ENCODE measurements at places on chromosomes 1 and 21. TPM values are rescaled to one million over a fixed set of nuclear protein-coding genes. Genes with fewer than 3 reads are reported as not detected.

DNA sequence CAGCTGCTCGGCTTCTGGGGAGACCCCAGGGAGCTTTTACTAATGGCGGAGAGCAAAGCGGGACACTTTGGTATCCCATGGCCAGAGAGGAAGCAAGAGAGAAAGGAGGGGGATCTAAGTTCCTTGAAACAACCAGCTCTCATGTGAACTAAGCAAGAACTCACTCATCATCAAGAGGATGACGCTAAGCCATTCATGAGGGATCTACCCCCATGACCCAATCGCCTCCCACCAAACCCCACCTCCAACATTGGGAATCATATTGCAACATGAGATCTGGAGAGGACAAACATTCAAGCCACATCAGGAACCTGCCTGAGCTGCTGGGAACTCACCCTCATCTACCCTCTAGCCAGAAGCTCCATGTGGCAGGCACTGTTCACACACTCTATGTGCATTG lies 372.1 kb upstream of the RUNX1 start:
- H3K4me1 ChIP-seq = no peaks in the 10 kb centered on the region
- DNase-seq = no peak
- no peaks in the 10 kb centered on the region for H3K27me3 ChIP-seq
- no peaks in the 10 kb centered on the region for H3K36me3 ChIP-seq
- H3K27ac ChIP-seq = no peak overlapping the region
- no peak overlapping the region for H3K4me3 ChIP-seq

DNA sequence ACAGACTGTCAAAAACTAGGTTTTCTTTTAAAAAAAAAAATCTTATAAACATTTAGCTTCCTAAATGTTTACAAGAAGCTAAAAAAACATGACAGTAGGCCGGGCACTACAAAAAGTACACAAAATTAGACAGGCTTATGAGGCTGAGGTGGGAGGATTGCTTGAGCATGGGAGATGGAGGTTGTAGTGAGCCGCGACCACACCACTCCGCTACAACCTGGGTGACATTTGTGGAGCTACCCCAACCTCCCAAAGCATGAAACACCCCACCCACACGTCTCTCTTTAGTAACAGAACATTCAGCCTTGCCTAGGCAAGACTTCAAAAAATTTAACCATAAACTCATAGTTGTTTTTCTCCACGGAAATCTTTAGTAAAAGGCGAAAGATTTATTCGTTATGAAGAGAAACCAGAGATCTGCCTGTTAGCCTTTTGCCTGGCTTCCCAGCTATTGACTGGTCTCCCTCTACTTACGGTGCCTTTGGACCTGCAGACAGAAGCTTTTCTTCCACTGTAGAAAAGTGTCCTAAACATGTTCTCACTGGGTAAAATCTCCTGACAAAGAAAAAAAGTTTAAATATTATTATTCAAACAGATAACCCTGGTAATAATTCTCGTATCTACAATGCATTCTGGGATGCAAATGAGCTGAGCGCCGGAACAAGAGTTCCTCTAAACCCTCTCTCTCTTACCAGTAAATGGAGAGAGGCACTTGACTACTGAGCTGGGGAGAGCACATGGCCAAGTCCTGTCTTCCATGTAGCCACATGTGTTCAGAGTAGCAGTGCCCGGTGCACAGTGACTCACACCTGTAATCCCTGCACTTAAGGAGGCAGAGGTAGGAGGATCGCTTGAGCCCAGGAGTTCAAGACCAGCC lies 9.2 kb downstream of the RNU5D-1 start:
- peak overlapping the region; percentile 68 for H3K27ac ChIP-seq
- no peaks in the 10 kb centered on the region for H3K36me3 ChIP-seq
- peak; percentile 90 for DNase-seq
- no peaks in the 10 kb centered on the region for H3K27me3 ChIP-seq

DNA sequence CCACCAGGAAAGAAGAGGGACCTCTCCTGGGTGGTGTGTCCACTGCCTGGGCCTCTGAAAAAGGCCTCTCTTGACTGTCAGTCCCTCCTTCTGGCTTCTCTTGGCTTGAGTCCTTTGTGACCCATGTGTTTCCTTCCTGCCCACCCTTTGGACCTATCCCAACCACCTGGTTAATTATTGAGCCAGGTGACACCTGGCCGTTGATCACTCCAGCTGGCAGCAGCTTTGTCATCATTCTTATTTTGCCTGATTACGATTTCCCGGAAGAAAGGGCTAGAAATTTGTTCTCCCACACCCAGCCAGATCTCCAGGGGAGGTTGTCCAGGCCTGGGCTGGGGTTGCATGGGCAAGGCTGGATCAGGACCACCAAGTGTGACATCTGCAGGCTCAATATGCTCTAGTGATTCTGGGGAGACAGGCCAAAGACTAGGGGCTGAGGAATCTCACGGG lies 24.8 kb downstream of the CSF1 start:
- H3K27me3 ChIP-seq = no peaks in the 10 kb centered on the region
- H3K4me1 ChIP-seq = peaks cover 13% of the 10 kb centered on the region
- H3K4me3 ChIP-seq = no peak overlapping the region
- DNase-seq = no peak
- no peaks in the 10 kb centered on the region for H3K36me3 ChIP-seq
- no peak overlapping the region for H3K27ac ChIP-seq

GRCh38 chr1:100736324-100736723 lies 16.8 kb downstream of the VCAM1 start:
- H3K36me3 ChIP-seq = no peaks in the 10 kb centered on the region
- H3K4me1 ChIP-seq = no peaks in the 10 kb centered on the region
- H3K4me3 ChIP-seq = no peak overlapping the region
- no peak overlapping the region for H3K27ac ChIP-seq
- peak; percentile 58 for DNase-seq
- H3K27me3 ChIP-seq = no peaks in the 10 kb centered on the region

DNA sequence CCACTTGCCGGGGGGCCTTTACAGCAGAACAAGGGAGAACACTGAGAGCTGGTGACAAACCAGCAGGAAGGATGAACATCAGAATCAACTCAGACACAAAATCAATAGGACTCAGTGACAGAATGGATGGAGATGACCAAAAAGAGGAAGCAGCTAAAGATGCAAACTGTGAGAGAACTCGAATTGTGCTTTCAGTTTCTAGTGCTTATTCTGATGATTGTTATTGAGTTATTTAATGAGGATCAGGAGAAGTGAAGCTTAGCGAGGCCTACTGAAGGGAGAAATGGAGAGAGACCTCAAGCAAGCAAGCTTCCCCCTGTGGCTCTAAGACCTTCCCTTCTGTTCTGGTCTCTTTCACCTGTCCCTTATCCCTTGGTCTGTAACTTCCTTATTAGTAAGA lies 30.3 kb upstream of the TMEM125 start:
- H3K27ac ChIP-seq = no peak overlapping the region
- H3K36me3 ChIP-seq = no peaks in the 10 kb centered on the region
- no peaks in the 10 kb centered on the region for H3K4me1 ChIP-seq
- no peaks in the 10 kb centered on the region for H3K27me3 ChIP-seq

DNA sequence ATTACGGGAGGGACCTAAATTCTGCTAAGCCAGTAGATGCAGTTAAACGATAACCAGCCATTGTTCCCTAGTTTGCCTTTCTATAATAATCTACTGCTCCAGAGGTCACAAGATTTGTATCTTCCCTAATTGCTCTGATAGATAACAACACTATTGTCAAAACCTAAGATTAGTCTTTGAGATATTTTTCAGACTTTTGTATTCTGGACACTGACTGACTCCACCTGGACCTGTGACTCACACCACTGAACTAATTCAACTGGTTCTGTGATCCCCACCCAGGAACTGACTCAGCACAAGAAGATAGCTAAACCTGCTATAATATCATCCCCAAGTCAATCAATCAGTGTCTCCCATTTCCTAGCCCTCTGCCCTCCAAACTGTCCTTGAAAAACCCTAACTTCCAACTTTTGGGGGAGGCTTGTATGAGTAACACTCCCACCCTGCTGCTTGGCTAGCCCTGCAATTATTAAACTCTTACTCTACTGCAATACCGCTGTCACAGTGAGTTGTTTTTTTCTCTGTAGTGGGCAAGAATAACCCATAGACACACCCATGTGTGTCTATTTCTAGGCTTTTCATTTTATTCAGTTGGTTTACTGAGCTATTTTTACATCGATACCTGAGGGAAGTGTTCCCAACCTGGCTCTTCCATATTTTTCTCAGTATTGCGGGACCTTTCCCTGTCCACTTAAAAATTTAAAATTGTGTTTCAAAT lies 11.2 kb downstream of the KIFAP3 start:
- no peak overlapping the region for H3K27ac ChIP-seq
- H3K4me3 ChIP-seq = no peak overlapping the region
- H3K36me3 ChIP-seq = no peaks in the 10 kb centered on the region

GRCh38 chr21:39127506-39127905 lies 55.7 kb downstream of the PSMG1 start:
- no peak for DNase-seq
- H3K4me3 ChIP-seq = no peak overlapping the region
- H3K27ac ChIP-seq = no peak overlapping the region
- peaks cover 3% of the 10 kb centered on the region for H3K4me1 ChIP-seq
- H3K27me3 ChIP-seq = no peaks in the 10 kb centered on the region

GRCh38 chr21:14120091-14120734 lies 90.5 kb downstream of the LIPI start:
- H3K27ac ChIP-seq = no peak overlapping the region
- no peaks in the 10 kb centered on the region for H3K36me3 ChIP-seq
- no peak overlapping the region for H3K4me3 ChIP-seq
- DNase-seq = no peak
- H3K4me1 ChIP-seq = no peaks in the 10 kb centered on the region

- no peaks in the 10 kb centered on the region for H3K27me3 ChIP-seq
- no peaks in the 10 kb centered on the region for H3K4me1 ChIP-seq
- H3K36me3 ChIP-seq = no peaks in the 10 kb centered on the region
Measured at GRCh38 chr1:247177755-247178154, 5.9 kb upstream of the ZNF124 start.

- H3K4me1 ChIP-seq = no peaks in the 10 kb centered on the region
- H3K4me3 ChIP-seq = no peak overlapping the region
- DNase-seq = no peak
Measured at GRCh38 chr21:40386294-40386911, 460.6 kb downstream of the DSCAM start.

- H3K4me1 ChIP-seq = peaks cover 2% of the 10 kb centered on the region
- no peak overlapping the region for H3K27ac ChIP-seq
- H3K27me3 ChIP-seq = peaks cover 2% of the 10 kb centered on the region
- H3K36me3 ChIP-seq = no peaks in the 10 kb centered on the region
Measured at GRCh38 chr1:22412932-22413727, 38.5 kb upstream of the ZBTB40 start.

- no peak overlapping the region for H3K27ac ChIP-seq
- peak; percentile 81 for DNase-seq
- H3K27me3 ChIP-seq = no peaks in the 10 kb centered on the region
- H3K4me1 ChIP-seq = no peaks in the 10 kb centered on the region
- no peak overlapping the region for H3K4me3 ChIP-seq
- H3K36me3 ChIP-seq = no peaks in the 10 kb centered on the region
Measured at GRCh38 chr1:186792870-186793581, 35.7 kb upstream of the PLA2G4A start.

DNA sequence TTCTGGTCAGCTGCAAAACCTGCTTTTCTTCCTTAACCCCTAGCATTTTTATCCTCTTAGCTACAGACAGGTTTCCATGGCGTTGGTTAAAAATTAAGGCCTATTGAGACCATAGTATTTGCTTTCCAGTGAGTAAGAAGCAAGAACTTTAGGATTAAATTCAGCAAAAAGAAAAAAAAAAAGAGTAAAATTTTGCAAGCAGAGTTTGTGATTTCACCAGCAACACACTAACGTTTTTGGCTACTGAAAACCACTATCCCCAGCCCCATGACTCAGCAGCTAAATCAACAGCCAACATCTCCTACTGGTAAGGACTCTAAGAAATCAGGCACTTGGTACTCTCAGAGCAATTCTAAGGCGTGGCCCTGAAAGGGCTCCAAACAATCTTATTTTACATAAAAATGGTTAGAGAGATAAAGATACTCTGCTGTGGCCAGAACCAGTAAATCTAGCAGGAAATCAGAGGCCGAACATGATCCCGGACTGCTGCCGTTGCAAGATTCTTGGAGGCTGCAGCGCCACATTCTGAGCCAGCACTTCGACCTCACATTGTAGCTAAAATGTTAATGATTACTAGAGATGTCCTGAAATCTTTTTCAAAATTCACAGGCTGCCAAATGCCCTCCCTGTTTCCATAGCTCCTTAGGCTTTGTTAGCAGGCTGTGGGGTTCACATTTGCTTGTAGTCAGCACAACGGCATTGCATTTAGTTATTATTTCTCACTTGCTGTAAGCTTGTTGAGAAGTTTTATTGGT lies 1.6 kb upstream of the ENO1 start:
- peak overlapping the region; percentile 94 for H3K4me3 ChIP-seq
- DNase-seq = peak; percentile 97
- H3K27me3 ChIP-seq = no peaks in the 10 kb centered on the region
- H3K4me1 ChIP-seq = peaks cover 9% of the 10 kb centered on the region

GRCh38 chr1:42179275-42179674 lies 14.7 kb upstream of the GUCA2A start:
- H3K4me1 ChIP-seq = peaks cover 5% of the 10 kb centered on the region
- H3K27ac ChIP-seq = no peak overlapping the region
- no peak overlapping the region for H3K4me3 ChIP-seq
- DNase-seq = peak; percentile 86
- no peaks in the 10 kb centered on the region for H3K27me3 ChIP-seq
- H3K36me3 ChIP-seq = no peaks in the 10 kb centered on the region

DNA sequence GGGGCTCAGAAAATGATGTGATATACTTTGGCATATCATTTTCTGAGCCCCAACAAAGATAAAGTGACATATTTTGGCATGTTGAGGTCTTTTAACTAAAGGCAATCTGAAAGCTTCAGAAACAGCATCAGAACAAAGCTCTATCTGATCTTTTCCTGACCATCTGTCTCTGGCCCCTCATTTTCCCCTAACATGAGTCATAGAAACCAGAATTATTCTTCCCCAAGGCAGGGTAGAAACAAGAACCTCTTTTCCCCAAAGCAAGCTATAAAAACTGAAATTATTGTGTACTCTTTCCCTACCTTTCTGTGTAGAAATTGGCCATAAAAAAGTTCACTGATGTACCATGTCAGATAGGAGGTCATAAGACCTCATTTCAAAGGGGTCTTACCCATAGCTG lies 48.7 kb upstream of the PLA2G4A start:
- no peak for DNase-seq
- H3K27me3 ChIP-seq = no peaks in the 10 kb centered on the region
- H3K4me3 ChIP-seq = no peak overlapping the region
- no peak overlapping the region for H3K27ac ChIP-seq
- H3K4me1 ChIP-seq = no peaks in the 10 kb centered on the region
- H3K36me3 ChIP-seq = no peaks in the 10 kb centered on the region

B3GALT2 gene
- 1.3 TPM for total RNA-seq

C8A gene
- not detected for total RNA-seq

TMPRSS3 gene
- total RNA-seq = not detected

CFAP57 gene
- total RNA-seq = 0.17 TPM

NBPF10 gene
- 5.1 TPM for total RNA-seq

FASLG gene
- total RNA-seq = not detected

GOLT1A gene
- total RNA-seq = not detected

ARHGAP30 gene
- total RNA-seq = not detected

SH3BGR gene
- 3.3 TPM for total RNA-seq

MYBPH gene
- total RNA-seq = 0.17 TPM

TCHHL1 gene
- total RNA-seq = not detected

RIPK4 gene
- total RNA-seq = under 0.01 TPM

CD48 gene
- under 0.01 TPM for total RNA-seq
